AML-193 (cell line): ENCODE measurements at places on chromosomes 5 and 9.

- peak; percentile 12 for DNase-seq
Measured at GRCh38 chr9:20604562-20604961, 17.7 kb downstream of the MLLT3 start.

- DNase-seq, result no peak
Measured at GRCh38 chr9:94952565-94953373, 226.3 kb downstream of the AOPEP start.

- no peak for DNase-seq
Measured at GRCh38 chr9:129567842-129568559, 52.9 kb downstream of the C9orf50 start.

DNA sequence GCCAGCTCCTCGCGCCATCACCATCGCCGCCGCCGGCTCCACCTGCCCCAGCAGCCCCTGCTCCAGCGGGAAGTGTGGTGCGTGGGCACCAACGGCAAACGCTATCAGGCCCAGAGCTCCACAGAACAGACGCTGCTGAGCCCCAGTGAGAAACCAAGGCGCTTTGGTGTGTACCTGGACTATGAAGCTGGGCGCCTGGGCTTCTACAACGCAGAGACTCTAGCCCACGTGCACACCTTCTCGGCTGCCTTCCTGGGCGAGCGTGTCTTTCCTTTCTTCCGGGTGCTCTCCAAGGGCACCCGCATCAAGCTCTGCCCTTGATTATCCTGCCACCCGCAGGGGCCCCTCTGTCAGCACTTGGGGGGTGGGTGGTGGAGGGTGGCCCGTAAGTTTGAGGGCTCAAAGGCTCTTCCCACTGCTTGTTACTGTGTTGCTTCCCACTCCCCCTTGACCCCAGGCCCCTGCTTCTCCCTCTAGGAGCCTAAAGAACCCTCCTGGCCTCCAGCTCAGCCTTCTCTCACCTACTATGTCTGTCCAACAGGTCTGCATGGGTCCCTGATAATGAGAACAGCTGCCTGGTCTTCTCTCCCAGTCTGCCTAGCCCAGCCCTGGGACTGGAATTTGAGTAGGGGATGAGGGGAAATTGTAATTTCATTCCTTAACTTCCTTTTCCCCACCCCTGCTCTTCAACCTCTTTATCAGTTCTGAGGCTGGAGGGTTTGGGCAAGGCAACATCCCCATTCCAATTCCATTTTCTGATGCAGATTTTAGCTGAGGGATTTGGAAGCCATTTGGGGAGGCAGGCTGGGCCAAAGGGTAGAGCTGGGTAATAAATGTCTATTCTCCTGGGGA, 9.0 kb downstream of the RACK1 start:
- DNase-seq, result no peak

DNA sequence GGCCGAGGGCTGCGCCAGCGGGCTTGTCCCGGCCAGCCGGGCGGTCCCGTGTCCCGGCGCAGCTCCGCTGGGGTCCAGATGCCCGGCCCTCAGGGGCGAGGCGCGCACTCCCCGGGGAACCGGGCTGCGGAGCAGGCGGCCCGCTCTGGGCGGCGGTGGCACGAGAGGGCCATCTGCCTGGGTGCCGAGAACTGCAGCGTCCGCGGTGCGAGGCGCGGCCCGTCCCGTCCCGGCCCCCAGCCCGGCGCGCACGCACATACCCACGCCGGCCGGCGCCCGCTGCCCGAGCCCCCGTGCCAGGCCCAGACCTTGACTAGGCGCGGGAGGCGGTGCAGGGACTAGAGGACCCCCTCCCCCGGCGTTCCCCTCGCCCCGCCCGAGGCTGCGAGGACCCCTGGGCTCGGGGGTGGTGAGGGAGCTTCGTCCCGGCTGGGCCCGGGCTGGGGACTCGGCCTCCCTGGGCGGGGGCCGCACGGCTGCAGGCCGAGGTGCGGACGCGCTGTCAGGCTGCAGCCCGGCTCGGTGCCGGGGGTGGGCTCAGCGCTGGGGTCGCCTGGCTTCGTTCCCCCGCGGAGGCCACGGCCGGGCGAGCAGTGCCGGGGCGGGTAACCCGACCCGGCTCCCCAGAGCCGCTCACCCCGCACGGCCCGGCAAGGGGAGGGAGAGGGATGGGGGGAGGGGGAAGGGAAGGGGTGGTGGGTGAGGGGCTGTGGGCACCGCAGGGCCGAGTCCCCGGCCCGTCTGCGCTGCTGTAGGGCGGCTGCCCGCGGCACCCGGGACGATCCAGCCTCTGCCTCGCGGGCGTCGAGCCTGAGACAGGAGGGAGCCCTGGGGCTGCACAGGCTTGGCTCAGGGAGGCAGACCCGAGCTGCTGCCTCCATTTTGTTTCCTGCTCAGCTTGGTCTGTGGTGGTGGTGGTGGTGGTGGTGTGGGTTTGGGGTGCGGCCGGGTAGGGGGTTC, 1.2 kb upstream of the NSD1 start:
- no peak for DNase-seq
